Immature natural killer cell (primary cell): ENCODE measurements at places on chromosomes 3 and 15. TPM values are rescaled to one million over a fixed set of nuclear protein-coding genes. Genes with fewer than 3 reads are reported as not detected.

- H3K27ac ChIP-seq: no peak overlapping the region
- H3K4me3 ChIP-seq: no peak overlapping the region
- H3K4me1 ChIP-seq: no peaks in the 10 kb centered on the region
- peaks cover 6% of the 10 kb centered on the region for H3K27me3 ChIP-seq
Measured at GRCh38 chr15:41852736-41853590, 14.3 kb downstream of the PLA2G4B start.

- DNase-seq: no peak
- H3K27ac ChIP-seq: no peak overlapping the region
- H3K27me3 ChIP-seq: peaks cover 25% of the 10 kb centered on the region
- peaks cover 13% of the 10 kb centered on the region for H3K4me1 ChIP-seq
- no peaks in the 10 kb centered on the region for H3K36me3 ChIP-seq
Measured at GRCh38 chr3:98733053-98733811, 29.9 kb upstream of the ST3GAL6 start.

- peaks cover 15% of the 10 kb centered on the region for H3K36me3 ChIP-seq
- H3K4me3 ChIP-seq: no peak overlapping the region
- peaks cover 4% of the 10 kb centered on the region for H3K4me1 ChIP-seq
Measured at GRCh38 chr15:74028646-74029045, 34.1 kb downstream of the PML start.

GRCh38 chr15:101221902-101222301 lies 29.9 kb downstream of the CHSY1 start:
- peaks cover 3% of the 10 kb centered on the region for H3K36me3 ChIP-seq
- DNase-seq: no peak
- H3K27ac ChIP-seq: no peak overlapping the region
- H3K4me1 ChIP-seq: peaks cover 86% of the 10 kb centered on the region

The BSN gene
- polyA plus RNA-seq: not detected
